ENCODE measurements at places on chromosomes 13 and 19. TPM values are rescaled to one million over a fixed set of nuclear protein-coding genes. Genes with fewer than 3 reads are reported as not detected.

GRCh38 chr13:32086791-32087441 is 55.3 kb downstream of the FRY start:
- no peak for DNase-seq

GRCh38 chr13:80040196-80040980 is 300.5 kb downstream of the SPRY2 start:
- peak; percentile 93 for DNase-seq

DNA sequence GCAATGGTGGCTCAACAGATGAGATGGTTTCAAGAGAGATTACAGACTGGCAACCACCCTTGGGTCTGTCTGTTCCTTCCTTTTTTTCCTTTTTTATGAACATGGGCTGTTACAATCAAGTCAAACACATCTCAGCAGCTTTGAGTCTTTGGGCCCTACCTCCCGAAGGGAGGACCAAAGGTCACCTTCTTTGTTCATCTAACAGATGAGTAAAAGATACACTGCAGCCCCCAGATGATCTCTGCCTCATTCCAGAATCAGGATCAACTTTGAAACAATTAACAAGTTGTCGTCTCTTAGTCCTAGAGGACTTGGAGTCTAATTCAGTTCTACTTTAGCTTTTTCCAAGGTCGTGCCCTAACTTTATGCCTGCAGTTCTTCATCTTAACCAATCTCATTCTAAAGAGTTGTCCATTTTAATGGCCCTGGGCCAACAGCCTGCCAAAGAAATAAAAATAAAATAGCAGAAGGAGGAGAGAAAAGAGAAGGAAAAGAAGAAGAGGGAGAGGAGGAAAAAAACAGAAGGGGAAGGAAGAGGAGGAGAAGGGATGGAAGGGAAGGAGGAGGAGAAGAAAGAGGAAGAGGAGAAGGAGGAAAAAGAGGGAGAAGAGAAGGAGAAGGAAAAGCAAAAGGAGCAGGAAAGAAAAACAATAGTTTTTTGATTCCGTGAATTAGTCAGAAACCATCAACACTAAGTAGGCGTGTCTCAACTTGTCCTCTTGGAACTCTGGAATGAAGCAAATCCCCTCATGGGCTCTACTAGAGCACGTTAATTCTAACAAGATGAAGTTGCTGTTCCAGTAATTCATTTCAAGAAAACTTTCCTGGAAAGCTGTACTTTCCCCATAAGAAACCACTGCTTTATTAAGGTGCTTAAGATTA is 281.2 kb downstream of the FOXO1 start:
- DNase-seq: no peak

DNA sequence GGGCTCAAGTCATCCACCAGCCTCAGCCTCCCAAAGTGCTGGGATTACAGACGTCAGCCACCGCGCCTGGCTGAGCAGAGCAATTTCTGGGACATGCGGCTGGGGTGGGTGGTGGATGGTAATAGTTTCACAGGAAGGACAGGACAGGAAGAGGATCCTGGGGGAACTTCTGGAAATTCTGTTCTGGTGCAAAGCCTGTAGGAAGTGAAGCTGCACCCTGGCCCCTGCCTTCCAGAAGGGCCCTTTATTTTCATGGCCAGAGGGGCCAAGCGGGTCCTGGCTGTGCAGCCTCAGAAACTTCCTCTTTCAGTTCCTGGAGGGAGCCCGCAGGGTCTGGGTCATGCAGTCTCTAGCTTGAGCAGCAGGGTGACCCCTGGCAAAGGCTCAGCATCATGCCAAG is 15.7 kb downstream of the FEM1A start:
- no peak for DNase-seq

- DNase-seq: no peak
Observed at GRCh38 chr19:14363183-14364097, 17.8 kb upstream of the ADGRE5 start.

DNA sequence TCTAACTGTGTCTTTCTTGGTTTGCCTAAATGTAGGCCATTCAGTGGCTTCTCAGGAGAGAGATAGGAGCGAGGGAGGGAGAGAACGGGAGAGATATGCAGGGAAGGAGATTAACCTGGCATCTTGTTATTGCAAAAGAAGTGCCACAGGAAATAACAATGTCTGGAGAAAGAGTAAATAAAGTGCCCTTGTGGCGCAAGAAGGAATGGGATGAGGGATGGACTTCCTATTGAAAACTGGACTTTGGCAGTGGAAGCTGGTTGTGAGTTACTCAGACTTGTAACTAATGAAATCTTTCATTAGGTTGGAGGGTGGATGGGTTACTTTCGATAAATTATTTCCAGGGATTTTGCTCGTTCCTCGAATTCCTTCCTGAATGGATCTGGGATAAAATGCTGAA is 136.1 kb downstream of the LACC1 start:
- DNase-seq: no peak

DNA sequence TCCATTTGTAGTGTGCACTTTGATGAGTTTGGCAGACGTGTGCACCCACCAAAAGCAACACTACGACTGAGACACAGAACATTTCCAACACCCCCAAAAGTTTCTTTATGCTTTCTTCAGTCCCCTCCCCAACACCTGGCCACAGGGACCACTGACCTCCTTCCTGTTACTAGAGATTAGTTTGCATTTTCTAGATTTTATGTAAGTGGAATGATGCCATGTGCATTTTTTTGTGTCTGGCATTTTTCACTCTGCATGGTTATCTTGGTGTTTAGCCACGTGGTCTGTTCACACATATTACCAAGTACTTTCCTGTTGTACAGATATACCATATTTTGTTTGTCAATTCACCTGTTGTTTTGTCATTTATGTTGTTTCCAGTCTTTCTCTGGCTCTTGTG is 44.6 kb upstream of the URI1 start:
- DNase-seq: no peak

GRCh38 chr13:23445794-23446193 is 12.3 kb upstream of the SACS start:
- no peak for DNase-seq

DNA sequence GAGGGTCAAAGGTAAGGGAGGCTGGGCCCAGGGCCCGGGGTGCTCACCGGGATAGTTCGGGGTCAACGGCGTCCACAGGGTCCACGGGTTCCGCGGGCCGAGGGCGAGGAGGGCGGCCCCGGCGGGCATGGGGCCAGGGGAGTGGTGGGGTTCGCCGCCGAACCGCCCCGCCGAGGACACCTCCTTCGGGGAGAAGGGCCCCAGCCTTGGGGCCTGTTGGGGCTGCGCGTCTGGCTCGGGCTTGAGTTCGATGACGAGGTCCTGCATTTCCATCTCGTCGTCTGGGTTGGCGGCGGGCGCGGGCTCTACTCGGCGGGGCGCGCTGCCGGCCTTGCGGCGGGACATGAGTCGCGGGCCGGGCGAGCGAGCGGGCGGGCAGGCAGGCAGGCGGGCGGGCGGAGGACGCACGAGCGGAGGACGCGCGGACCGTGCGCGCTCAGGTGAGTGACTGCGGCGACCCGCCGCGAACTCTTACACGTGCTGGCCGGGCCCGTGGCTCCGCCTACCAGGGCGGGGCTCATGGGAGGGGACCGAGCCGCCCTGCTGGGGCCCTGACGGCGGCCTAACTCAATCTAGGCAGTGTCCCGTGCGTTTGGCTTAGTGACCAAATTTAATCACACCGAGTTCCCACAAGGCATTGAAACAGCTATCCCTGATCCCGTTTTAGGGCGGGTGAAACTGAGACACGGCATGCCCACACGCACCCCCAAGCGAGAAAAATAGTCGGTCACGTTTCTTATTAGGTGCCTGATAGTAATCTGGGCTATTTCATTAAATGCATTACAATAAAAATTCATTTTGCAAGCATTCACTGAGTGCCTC is at the start of gene ZNF296:
ZNF296 (minus strand) TSS at position 450 of the 822 bp plus-strand sequence; CDS start at position 345, 105 bp downstream.
- DNase-seq: no peak

GRCh38 chr13:27203854-27204253 is 32.2 kb upstream of the USP12 start:
- DNase-seq: no peak

- DNase-seq: no peak
Observed at GRCh38 chr19:8041531-8041931, 11.0 kb upstream of the CCL25 start.

DNA sequence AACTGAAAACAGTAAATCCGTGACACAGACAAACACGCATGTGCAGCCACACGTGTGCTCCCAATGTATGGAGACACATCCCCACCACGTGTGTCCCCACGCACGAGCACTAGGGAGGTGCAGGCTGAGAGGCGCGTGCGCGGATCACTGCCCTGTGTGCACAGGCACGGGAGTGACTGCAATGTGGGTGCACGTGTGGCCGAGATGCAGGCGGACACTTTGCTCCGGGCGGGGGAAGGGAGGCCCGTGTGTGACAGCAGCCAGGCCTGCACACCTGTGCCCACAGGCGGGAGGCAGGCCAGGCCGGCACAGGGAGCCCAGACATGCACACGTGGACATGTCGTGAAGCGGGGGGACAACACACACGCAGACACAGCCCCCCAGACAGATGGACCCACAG is 77.0 kb downstream of the PTPRS start:
- DNase-seq: no peak

- peak; percentile 7 for DNase-seq
Observed at GRCh38 chr13:21326155-21327031, 132.7 kb downstream of the ZDHHC20 start.

- DNase-seq: no peak
Observed at GRCh38 chr13:77374786-77375185, 47.9 kb upstream of the MYCBP2 start.

The NFIC gene
- polyA plus RNA-seq: 3.9 TPM

The C19orf25 gene
- polyA plus RNA-seq: 14.5 TPM

The ZNF8 gene
- 3.5 TPM for polyA plus RNA-seq

The UPK1A gene
- not detected for polyA plus RNA-seq

The DMKN gene
- 1.3 TPM for polyA plus RNA-seq

All from AG04450 (cell line).